ENCODE measurements at places on chromosomes 16 and 17. TPM values are rescaled to one million over a fixed set of nuclear protein-coding genes. Genes with fewer than 3 reads are reported as not detected.

- no peak for DNase-seq
These were observed 1395.1 kb downstream of the CDH8 start for GRCh38 chr16:60641067-60641665.

DNA sequence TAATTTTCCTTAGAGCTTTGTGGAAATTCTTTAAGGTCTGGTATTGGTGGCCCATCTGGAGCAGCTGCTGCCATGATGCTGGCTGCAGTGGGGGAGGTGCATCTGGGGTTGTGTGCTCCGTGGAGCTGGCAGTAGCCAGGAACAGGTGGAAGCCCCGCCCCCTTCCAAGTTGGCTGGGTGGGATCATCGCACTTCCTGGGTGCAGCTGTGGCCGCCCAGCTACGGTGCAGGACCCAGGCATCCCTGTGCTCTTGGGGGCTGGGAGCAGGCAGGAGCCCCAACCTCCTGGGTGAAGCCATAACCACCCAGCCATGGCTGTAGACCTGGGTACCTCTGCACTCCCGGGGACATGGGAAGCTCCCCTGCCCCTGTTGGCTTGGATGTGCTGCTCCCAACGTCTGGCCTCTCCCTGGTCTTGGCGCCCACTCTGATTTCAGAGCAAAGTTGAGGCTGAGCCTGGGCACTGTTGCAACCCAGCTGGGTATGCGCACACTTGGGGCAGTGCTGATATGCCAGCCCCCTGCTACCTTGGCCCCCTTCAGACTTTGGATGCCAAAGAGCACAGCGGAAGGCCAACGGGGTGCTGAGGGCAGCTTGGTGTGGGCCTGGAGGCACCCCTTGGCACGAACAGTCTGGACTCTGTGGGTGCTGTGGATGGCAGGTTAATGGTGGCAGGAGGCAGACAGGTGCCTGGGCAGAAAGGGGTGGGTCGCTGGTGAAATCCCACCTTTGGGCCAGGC, 145.2 kb downstream of the MYO1D start:
- no peak for DNase-seq

The SLC47A2 gene
- polyA plus RNA-seq: 7.4 TPM

- DNase-seq: no peak
These were observed 65.9 kb downstream of the SCNN1B start for GRCh38 chr16:23367988-23368387.

GRCh38 chr17:64064331-64064730, 43.9 kb upstream of the ICAM2 start:
- DNase-seq: no peak

DNA sequence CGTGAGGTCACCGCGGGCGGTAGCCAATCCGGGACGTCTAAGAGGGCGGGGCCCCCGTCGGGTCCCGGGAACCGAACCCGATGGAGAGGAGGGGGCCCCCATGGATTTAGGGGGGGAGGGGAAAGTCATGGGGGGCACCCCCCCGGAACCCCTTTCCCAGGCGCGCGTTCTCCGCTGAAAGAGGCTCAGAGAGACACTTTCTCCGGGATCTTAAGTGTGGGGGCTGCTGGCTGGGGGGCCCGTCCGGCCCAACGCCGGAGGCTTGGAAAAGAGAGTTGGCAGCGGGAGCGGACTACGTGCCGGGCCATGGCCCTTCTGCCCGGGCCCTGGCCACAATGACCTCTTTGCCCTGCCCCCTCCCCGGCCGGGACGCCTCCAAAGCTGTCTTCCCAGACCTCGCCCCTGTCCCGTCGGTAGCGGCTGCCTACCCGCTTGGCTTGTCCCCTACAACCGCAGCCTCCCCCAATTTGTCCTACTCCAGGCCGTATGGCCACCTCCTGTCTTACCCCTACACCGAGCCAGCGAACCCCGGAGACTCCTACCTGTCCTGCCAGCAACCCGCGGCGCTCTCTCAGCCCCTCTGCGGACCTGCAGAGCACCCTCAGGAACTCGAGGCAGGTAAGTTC, at the start of gene DLX4:
Gene DLX4, plus strand, starts transcription at position 57 of the 626 bp plus-strand sequence. Its CDS starts 279 bp downstream, at position 336.
- no peak for DNase-seq

The NOTUM gene
- polyA plus RNA-seq: 2.4 TPM

- no peak for DNase-seq
These were observed 1.0 kb downstream of the MAP2K4 start for GRCh38 chr17:12021623-12022140.

- no peak for DNase-seq
These were observed 114.0 kb upstream of the ZFHX3 start for GRCh38 chr16:73161977-73162376.

- DNase-seq: no peak
These were observed 93.9 kb upstream of the DNAH17 start for GRCh38 chr17:78670850-78671725.

The RNF222 gene
- 0.11 TPM for polyA plus RNA-seq

- DNase-seq: no peak
These were observed 7.5 kb downstream of the MARCHF10 start for GRCh38 chr17:62800585-62800984.

- DNase-seq: no peak
These were observed 1265.1 kb downstream of the CDH8 start for GRCh38 chr16:60771138-60771537.

GRCh38 chr17:79083191-79083971, 8.8 kb downstream of the ENGASE start:
- no peak for DNase-seq

- no peak for DNase-seq
These were observed 71.6 kb downstream of the MAP2K6 start for GRCh38 chr17:69485901-69486643.

- no peak for DNase-seq
These were observed 6.1 kb downstream of the SGSM2 start for GRCh38 chr17:2343421-2343820.

GRCh38 chr16:87086575-87086974, 230.6 kb downstream of the C16orf95 start:
- DNase-seq: no peak
